Kidney epithelial cell (primary cell): ENCODE measurements at places on chromosomes 5 and 9.
A peak's percentile ranks its signal among the peaks of the same experiment; 100 is the strongest.

DNA sequence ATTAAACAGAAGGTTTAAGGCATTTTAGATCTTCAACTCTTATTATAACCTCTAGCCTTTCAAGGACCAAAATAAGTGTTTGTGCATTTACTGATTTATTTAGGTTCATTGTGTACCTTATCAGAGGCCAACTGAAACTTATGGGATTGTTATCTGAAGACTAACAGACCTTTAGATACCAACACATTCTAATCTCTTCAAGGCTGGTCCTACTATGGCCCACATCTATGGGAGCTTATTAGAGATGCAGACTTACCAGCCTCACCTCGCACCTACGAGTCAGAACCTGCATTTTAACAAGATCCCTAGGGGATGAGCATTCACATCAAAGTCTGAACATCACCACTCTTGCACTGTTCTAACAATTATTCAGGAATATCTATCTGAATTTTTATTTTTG, 1.9 kb downstream of the IARS1 start:
- DNase-seq, result no peak

DNA sequence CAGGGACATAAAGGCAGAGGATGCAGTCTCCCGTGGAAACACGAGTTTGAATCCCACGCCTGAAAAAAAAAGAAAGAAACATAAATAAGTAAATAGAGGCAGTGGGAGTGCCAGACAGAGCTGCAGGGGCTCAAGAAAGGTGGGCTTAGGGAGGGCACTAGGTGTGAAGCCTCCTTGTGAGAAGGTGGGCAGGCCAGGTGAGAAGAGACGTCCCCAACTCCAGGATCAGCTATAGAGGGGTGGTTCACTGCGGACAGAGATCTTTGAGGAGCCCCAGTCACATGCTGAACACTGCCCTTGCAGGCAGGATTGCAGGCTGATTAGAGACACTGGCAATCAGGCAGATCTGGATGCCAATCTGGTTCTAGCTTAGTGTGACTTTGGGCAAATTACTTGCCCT, 172.1 kb downstream of the RGS3 start:
- no peak for DNase-seq

DNA sequence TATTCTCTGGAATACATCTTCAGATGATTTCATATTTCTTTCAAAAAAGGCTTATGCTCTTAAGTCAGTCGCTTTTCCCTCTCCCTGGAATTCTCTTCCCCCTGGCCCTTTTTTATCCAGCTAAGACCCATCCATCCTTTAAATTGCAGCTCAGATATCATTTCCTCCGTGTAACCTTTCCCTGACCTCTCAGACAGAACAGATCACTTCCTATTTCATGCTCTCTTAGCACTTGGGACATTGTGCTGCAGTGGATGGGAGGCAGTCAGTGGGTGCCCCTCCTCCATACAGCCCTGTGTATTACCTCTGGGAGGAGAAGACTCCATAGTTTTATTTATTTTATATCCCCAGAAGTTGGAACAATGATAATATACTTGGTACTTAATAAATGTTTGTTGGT, 423.4 kb downstream of the ISL1 start:
- DNase-seq, result no peak

GRCh38 chr5:136037001-136037705, 8.4 kb downstream of the TGFBI start:
- peak; percentile 84 for DNase-seq

GRCh38 chr5:7445068-7445467, 49.1 kb downstream of the ADCY2 start:
- no peak for DNase-seq

GRCh38 chr9:17462869-17463464, 115.9 kb upstream of the SH3GL2 start:
- no peak for DNase-seq

DNA sequence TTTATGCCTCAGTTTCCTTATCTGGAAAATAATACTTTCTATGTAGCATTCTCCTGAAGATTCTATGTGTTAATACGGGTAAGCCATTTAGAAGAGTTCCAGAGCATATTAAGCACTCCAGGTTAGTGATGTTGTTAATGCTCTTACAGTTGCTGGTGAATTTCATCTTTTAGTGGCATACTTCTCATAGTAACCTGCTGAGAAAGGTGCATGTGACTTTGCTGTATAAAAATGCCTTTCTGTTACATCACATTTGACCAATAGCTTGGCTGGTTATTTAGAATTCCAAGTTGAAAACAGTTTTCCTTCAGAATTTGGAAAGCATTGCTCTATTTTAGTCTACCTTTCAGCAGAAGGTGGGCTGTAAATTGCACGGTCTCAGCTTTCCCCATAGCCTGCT, 27.2 kb downstream of the GCNT1 start:
- peak; percentile 14 for DNase-seq
